Articular chondrocyte of knee joint (primary cell): ENCODE measurements at places on chromosomes 16 and 17. TPM values are rescaled to one million over a fixed set of nuclear protein-coding genes. Genes with fewer than 3 reads are reported as not detected.

SAMD14 gene
- total RNA-seq, result 0.86 and 1.0 TPM in 2 replicates

WIPI1 gene
- total RNA-seq, result 106 and 149 TPM in 2 replicates

GFAP gene
- total RNA-seq, result 0.65 and 0.76 TPM in 2 replicates

C17orf78 gene
- not detected in 2 replicates for total RNA-seq

CDH11 gene
- 278 and 468 TPM in 2 replicates for total RNA-seq

GPR142 gene
- not detected in 2 replicates for total RNA-seq

GUCY2D gene
- not detected in 2 replicates for total RNA-seq

SLC4A1 gene
- total RNA-seq, result not detected in 2 replicates

C1QTNF8 gene
- 0.65 TPM in 1 of 2 replicates, not detected in the other for total RNA-seq

SNX20 gene
- total RNA-seq, result not detected in 2 replicates

VMO1 gene
- total RNA-seq, result 0.26 and 1.6 TPM in 2 replicates

CDRT15 gene
- total RNA-seq, result not detected in 2 replicates

PDILT gene
- not detected in 2 replicates for total RNA-seq

SLC25A10 gene
- total RNA-seq, result 8.9 and 10.2 TPM in 2 replicates

FBXW10B gene
- total RNA-seq, result 1.0 and 1.6 TPM in 2 replicates

GNAO1 gene
- total RNA-seq, result not detected in 2 replicates

SLFN13 gene
- total RNA-seq, result 0.13 and 0.22 TPM in 2 replicates
